ENCODE measurements at places on chromosomes 4 and X.

DNA sequence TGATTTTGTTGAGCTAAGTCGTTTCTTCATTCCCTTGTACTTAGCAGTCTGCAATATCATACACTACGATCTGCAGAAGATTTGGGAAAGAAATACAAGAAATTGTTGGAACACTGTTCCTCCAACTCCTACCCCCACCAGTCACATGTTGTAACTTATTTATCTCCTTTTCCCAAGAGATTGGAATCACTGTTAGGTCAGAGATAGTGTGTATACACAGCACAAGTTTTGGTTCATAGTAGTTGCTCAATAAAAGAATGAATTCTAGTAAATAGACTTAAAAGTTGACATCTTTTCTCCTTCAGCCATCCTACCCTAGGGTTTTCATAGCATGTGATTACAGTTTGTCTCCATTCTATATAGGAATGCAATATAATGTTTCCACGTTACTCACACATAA lies 68.8 kb downstream of the ARFIP1 start:
- no peak for DNase-seq

DNA sequence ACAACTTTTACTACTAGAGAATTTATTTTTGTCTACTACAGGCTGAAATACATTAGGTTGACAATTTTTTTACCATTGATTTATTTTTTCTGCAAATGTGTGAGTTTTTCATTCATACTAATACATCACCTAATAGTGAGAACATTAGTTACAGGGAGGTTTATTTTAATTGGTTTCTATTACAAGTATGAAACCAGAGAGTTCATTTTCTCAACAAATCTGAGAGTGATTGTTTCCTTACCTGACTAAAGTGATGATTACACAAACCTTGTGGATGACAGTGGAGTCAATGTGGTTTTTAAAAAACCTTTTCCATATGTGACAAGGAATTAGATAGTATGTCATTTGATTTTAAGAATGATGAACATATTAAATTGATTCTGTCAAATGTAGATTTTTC lies 227.4 kb downstream of the PALLD start:
- DNase-seq: no peak

- no peak for DNase-seq
Measured at GRCh38 chr4:47334652-47335051, 128.8 kb downstream of the COMMD8 start.

DNA sequence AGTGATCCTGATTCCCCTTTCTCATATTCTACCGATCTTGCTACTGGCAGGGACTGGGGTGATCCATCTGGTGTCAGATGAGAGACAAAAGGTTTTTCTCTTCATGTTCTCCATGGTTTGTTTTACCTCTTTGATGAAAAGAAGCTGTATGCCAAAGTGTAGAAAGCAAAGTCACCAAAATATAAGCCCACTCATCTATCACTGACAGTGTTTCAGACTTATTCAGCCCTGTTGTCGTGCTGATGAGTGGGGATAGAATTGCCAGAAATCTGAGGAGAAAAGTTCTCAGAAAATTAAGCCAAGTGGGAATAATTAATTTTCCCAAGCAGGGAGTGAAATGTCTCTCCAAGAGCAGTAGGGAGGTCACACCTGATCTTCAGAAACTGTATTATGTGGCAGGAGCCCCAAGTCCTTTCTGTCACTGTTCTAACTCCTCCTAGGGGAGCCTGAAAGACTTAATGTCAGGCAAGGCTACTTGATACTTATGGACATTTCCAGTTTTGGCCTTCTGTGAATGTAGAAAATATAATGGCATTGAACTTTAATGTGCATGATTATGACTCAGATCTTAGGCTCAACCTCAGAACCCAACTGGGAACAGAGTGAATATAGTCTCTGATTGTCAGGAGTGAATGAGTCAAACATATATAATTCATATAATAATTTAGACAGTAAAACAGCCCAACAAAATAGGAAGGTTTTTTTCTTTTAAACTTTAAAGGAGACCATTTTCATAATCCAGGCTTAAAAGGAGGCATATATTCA lies 298.1 kb downstream of the ANKRD50 start:
- no peak for DNase-seq

Data from GM12864 (cell line).